Left colon (tissue), 2 donors: ENCODE measurements at places on chromosomes 1 and 21. TPM values are rescaled to one million over a fixed set of nuclear protein-coding genes. Genes with fewer than 3 reads are reported as not detected.
A peak's percentile ranks its signal among the peaks of the same experiment; 100 is the strongest.

Gene FBLIM1
- 294 TPM for total RNA-seq

Gene SPRR2A
- total RNA-seq: not detected

Gene FABP3
- 4.8 TPM for total RNA-seq

Gene REN
- 0.59 TPM for total RNA-seq

Gene CYP4A22
- total RNA-seq: not detected

Gene OR2T29
- not detected for total RNA-seq

Gene SPRR1B
- not detected for total RNA-seq

Gene TRABD2B
- total RNA-seq: 0.70 TPM

Gene CLCA1
- 970 TPM for total RNA-seq

Gene LCE6A
- not detected for total RNA-seq

Gene AHCTF1
- 23.7 TPM for total RNA-seq

Gene OBSCN
- total RNA-seq: 8.0 TPM

Gene C1QTNF12
- total RNA-seq: 40.0 TPM

Gene CHI3L1
- total RNA-seq: 0.67 TPM

Gene MRPL55
- 31.9 TPM for total RNA-seq

Gene KCNK2
- total RNA-seq: 0.45 TPM

Gene RPTN
- not detected for total RNA-seq

GRCh38 chr1:214427871-214428277 lies 123.5 kb downstream of the PTPN14 start:
- peak; percentile 27 for DNase-seq

- DNase-seq: no peak
Measured at GRCh38 chr1:228853191-228853590, 117.9 kb downstream of the RHOU start.

- DNase-seq: no peak
Measured at GRCh38 chr21:37937668-37938067, 21.4 kb upstream of the KCNJ6 start.

GRCh38 chr1:106675558-106675957 lies 380.9 kb upstream of the PRMT6 start:
- no peak for DNase-seq

- DNase-seq: no peak
Measured at GRCh38 chr1:229133811-229134210, 137.1 kb upstream of the RAB4A start.

DNA sequence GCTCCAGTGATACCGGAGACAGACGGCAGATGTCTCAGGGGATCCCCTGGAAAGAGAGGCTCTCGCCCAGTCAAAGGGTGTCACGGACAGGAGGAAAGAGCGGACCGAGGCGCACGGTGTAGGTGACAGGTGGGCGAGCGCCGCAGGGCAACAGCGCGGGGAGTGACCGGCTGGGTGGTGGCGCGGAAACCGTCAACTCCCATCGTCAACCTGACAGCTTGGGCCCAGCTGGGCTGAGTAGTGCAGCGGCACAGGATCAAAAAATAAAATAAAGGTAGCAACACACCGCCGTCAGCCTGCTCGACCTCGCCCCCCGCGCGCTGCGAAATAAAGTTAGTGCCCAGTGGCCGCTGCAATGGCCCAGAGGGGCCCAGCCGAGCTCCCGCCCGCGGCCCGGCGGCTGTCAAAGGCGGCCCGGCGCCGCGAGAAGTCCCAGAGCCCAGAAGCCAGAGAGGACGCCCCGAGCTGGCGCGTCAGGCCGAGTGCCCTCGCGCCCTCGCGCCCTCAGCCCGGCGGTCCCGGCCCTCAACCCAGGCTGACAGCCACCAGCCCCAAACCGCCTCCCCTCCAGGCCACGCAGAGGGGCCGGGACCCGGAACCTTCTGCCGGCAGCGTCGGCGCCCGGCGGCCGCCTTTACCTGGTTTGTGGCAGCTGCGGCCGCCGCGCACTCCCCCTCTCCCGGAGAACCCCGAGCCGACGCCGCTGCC lies at the start of gene LYST:
Gene LYST (minus strand): TSS at position 702 of the 708 bp plus-strand sequence. CDS start 36,489 bp downstream, outside the sequence.
- peak; percentile 69 for DNase-seq

GRCh38 chr1:166484471-166484870 lies 317.7 kb upstream of the FAM78B start:
- no peak for DNase-seq

GRCh38 chr1:201539561-201540431 lies 869 bp downstream of the NAV1 start:
- DNase-seq: no peak

GRCh38 chr1:198040880-198041279 lies 115.9 kb upstream of the NEK7 start:
- no peak for DNase-seq

DNA sequence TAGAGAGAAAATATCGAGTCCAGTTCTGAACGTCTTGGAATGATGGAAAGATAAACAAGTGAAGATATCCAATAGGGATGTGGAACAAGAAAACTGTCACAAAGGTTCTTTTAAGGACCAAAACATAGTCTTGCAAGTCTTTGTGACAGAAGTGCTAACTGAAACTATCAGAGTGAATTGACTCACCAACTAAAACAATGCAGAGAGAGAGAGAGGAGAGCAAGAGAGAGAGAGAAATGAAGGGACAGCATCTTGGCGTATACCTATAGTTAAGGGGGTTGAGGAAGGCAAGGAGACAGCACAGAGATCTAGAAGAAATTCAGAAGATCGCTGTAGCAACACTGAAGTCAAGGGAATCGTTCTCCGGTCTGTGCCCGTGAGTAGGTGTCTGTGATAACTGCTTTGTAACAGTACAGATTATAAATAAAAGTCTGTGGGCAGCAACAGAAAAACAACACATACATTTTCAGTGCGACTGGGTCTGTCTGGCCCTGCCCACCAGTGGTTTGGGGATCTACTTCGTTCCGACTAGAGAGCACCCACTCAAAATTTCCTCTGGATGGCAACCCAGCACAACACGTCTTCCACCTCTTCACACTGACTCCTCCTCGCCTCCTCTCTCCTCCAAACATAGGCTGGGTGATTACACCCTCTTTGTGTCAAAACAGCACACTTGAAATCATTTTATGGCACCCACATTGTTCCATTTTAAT lies 4.8 kb upstream of the COA6 start:
- no peak for DNase-seq

- DNase-seq: no peak
Measured at GRCh38 chr1:92317836-92318493, 19.1 kb downstream of the RPAP2 start.

- DNase-seq: no peak
Measured at GRCh38 chr1:34697818-34698217, 57.0 kb upstream of the GJB5 start.

GRCh38 chr1:7095343-7095964 lies 310.2 kb downstream of the CAMTA1 start:
- no peak for DNase-seq

GRCh38 chr1:235226933-235227332 lies 65.9 kb upstream of the RBM34 start:
- DNase-seq: no peak

DNA sequence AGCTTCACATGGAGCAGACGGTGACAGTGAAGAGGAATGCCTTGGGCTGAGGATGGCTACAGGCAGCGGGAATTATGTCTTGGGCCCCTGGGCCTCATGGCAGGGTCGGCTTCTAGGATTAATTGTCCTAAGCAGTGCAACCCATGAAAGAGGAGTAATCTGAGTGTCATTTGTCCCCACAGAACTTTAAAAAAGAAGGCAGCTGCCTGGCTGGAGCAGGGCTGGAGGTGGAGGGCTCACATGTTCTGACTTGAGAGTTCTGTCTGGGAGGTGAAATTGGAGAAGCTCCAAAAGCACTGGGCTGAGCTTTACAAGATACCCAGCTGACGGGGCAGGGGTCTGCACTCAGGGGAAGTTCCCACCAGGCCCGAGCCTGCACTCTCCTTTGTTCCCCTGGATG lies 22.6 kb downstream of the CACNA1S start:
- DNase-seq: no peak

GRCh38 chr1:47418681-47419325 lies 2.7 kb downstream of the FOXE3 start:
- DNase-seq: no peak

- DNase-seq: no peak
Measured at GRCh38 chr1:24696041-24696755, 49.0 kb upstream of the CLIC4 start.

DNA sequence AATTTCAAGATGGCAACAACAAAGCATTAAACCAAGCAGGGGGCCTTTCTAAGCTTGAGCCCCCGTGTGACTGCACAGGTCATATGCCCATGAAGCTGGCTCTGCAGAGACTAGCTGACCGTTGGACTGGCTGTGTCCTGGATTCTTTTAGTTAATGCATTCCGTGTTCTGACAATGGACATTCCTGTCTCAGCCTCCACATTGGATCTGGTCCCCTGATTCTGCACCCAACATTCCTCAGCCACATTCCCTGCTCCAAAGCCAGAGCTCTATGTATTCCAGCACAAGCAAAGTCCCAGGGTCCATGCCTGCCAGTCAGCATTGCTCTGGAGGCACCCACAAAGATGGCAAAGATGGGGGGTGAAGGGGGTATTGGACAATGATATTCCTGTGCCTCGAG lies 5.1 kb upstream of the NAV1 start:
- no peak for DNase-seq

- no peak for DNase-seq
Measured at GRCh38 chr1:39508857-39509305, 17.4 kb downstream of the BMP8A start.

- peak; percentile 40 for DNase-seq
Measured at GRCh38 chr21:41957991-41958766, 4.4 kb upstream of the C2CD2 start.

GRCh38 chr1:61358770-61359455 lies 276.6 kb downstream of the NFIA start:
- DNase-seq: no peak

DNA sequence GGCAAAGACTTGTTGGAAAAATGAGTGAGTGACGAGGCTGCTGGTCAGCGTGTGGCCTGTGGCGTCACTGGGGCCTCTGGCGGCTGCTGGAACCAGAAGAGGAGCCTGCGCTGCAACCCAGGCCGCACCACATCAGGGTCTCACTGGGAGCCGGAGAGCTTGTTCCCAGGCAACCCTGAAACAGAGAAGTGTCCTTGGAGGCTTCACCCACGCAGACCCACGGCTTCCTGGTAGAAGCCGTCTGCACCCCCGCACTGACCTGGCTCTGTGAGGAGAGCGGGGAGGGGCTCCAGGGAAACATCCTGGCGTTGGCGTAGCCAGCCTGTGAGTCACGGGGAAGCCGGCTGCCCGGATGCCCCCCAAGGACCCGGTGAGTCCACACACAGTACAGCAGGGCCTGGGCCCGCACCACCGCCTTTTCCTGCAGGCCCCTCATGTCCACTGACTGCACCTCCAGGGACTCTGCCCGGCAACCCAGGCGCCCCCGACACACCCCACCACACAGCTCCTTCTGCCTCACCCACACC lies 57.4 kb downstream of the COL6A1 start:
- no peak for DNase-seq

DNA sequence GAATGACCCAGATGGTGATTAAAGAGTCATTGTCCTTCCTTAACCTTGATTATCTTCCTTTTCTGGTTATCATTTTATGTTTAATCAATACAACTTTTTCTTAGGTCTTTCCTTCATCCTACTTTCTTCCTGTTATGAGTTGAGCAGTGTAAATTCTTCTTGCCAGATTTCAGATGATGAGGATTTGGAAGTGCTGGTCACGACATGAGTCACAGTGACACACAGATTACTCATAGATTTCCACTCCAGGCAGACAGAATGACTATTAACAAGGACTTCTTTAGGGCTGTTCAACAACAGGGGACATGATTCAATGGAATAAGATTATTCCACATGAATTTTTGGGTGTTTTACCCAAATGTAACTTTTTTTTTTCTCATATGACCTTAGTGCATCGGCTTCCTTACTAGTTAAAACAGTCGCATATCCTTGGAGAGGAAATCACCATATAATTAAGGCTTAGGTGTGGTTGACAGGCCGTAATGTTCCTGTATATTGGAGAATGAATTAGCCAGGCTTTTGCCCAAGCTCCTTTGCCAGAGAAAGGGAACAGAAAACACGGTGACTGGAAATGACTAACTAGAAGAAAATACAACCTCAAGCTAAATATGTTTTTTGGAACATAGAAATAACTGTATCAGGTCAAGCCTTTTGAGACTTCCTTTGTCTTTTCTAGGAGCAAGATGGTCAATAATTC lies 44.2 kb downstream of the PRRX1 start:
- DNase-seq: no peak

DNA sequence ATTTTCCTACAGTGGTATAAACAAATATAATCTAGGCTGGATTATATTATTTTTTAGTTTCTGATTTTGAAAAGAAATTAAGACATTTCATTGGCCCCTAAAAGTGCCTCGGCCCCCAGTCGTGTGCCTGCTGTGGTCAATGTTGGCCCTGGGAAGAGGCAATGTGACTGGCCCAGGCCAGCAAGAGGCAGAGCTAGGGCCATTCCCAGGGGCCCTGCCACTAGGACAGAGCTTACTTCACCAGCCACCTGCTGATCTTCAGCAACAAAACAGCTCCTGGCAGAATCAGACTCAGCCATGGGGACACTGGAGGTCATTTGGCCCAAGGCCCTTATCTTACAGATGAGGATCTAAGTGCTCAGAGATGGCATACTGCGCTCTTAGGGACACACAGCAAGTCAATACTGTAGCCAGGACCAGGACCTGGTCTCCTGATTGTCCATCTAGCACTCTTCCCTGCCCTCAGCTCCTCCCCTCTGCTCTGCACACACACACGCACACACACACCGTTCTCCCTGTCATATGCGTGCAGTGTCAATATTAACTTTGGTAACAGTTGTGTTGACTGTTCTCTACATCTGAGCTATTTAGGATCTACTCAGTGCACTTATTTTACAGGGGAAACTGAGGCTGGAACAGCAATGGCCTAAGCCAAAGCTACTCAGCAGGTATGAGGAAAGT lies 16.6 kb upstream of the KLHDC7A start:
- DNase-seq: peak; percentile 68

- DNase-seq: no peak
Measured at GRCh38 chr1:153958961-153959260, 499 bp upstream of the CRTC2 start.

DNA sequence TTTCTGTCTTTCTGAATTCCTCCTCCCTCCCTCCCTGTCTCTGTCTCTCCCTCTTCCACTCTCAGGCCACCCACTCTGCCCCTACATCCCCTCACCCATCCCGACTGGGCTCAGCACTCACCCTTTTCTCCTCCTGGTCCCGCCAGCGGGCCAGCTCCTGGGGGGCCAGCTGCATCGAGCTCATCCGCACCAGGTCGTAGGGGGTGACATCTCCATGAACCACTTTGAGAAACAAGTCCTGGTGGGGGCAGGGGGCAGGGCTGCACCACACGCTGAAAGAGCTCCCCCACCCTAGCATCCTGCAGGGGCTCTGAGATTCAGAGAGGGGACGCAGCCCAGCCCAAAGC lies 17.8 kb downstream of the SPOCD1 start:
- no peak for DNase-seq

GRCh38 chr1:64540265-64540791 lies 70.4 kb downstream of the CACHD1 start:
- no peak for DNase-seq

- DNase-seq: peak; percentile 70
Measured at GRCh38 chr1:39825432-39825941, 36.8 kb upstream of the BMP8B start.

- DNase-seq: no peak
Measured at GRCh38 chr1:106978477-106979322, 77.8 kb upstream of the PRMT6 start.
